ENCODE measurements at places on chromosomes 11 and 22.

DNA sequence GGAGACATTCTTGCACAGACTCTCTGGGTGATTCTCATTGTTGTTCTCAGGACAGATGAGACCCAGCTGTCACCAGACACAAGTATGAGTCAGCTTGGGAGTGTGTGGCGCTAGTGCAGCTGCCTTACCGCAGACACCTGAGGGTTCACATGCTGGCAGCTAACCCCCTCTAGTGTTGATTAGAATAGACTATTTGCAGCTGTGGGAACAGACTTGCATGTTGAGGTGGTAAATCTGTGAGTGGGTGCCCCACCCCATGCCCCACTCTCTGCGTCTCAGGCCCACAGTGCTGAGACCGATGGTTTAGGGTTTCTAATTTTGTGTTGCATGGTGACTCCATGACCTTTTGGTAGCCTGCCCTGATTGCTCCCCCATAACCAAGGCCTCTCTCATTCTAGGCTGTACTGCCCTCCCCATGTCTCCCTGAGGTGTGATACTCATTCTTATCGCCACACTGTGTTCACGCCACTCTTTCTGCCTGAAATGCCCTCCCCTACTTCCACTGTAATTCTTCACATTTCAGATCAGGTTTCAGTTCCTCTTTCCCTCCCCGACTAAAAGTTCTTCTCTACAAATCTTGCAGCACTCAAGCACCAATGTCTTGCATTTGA, 73.7 kb upstream of the KIRREL3 start:
- DNase-seq, result no peak

DNA sequence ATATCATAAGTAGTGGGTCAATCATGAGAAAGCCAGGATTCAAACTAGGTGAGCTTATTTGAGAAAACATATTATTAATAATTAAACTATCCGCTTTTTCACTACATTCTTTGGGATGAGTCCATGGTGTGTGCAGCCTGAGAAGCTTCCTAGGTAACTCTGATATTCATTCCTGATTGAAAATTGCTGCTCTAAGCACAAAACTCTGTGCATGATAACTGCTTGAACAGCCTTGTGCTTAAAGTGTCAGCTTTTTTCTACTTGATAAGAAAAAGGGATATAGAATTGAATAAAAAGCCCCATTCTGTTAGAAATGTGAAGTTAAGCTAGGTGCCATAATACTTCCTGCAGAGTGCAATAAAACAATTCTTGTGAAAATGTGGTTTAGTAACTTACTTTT, 343.5 kb upstream of the LUZP2 start:
- DNase-seq, result no peak

GRCh38 chr11:13126430-13126829, 117.3 kb downstream of the RASSF10 start:
- no peak for DNase-seq

GRCh38 chr11:69292221-69292648, 1.7 kb upstream of the MYEOV start:
- DNase-seq, result peak; percentile 87

DNA sequence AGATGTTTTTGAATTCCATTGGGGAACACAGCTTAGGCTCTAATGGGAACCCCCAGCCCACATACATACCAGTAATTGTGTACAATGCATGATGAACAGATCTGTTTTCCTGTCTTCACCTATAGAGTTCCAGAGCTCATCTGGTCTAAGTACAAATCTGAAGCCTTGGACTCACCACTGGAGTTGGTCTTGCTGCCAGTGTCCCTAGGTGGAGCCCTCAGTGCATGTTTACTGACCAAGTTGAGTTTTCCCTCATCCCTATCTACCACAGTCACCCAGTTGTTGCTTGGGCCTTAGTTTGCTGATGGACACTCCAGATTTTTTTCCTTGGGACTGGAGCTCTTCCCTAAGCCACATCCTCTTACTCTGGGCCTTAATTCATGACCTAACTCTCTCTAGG, 159.2 kb upstream of the DDI1 start:
- no peak for DNase-seq

- DNase-seq, result no peak
Measured at GRCh38 chr22:44401783-44402110, 89.0 kb upstream of the SHISAL1 start.

DNA sequence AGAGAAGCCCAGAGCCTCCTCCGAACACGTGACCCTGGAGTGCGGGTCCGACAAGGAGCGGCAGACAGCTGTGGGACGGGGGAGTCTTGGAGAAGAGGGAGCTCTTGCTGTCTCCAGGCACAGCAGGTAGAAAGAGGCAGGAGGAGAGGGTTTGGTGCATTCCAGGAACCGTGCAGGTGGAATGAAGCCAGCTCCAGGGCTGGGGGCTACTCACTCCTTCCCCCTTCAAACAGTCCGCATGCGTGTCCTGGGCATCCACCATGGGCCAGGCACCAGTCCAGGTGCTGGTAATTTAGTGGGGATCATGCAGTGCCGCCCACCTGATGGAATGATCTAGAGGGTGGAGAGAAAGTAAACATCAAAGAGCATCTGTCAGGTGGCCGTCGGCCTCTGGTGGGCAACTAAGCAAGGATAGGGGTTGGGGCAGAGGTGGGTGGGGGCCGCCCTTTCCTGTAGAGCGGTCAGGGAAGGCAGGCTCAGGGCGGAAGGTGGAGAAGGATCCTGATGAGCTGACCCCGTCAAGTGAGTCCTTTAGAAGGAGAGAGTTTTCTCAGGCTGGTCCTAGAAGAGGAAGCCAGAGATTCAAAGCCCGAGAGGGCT, 850.0 kb downstream of the TBC1D22A start:
- no peak for DNase-seq

DNA sequence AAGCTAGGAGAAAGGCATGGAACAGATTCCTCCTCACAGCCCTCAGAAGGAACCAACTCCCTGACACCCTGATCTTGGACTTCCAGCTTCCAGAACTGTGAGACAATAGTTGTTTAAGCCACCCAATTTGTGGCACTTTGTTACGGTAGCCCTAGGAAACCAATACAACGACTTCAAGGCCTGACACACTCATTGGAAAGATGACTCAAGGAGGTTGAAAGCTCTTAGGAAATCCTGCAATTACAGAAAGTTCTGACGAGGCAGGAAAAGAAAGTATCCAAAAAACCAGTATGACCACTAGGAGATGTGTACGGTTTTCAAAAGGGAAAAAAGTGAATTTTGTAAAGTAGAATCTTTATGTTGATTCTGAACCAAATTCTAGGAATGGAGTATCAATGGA, 161.4 kb downstream of the SWAP70 start:
- DNase-seq, result no peak

GRCh38 chr22:35451592-35451991, 51.7 kb downstream of the MCM5 start:
- DNase-seq, result no peak

DNA sequence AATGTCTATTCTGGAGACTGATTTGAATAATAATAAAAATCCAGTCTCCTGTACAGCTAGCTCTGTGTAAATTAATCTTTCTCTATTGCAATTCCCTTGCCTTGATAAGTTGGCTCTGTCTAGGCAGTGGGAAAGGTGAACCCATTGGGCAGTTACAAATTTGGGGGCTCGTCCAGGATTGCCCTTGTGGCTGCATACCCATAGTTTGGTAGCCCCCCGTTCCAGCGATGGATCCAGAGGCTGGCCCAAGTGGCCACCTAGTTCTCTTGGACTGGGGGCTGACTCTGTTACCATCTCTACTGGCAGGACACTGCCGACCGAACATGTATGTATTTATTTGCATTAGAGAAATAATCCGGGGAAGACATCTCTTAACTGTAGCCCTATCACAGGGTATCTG, 326.2 kb upstream of the PDGFD start:
- DNase-seq, result peak; percentile 49

DNA sequence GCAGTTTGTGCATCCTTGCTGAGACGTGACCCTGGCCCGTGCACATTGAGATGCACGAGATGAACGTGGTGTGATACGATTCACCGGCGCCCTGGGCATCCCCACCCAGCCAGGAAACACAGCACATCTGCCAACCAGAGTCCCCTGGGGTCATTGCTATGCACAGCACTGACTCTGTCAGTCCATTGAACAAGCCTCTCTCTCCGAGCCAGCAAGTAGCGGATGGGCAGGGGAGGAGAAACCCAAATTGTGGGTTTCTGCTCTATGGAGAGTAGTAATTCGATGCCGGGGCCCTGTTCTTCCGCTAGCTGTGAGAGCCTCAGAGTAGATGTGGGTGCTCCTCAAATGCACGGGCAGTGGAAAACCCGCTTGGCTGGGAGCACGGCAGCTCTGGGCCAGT, 85.1 kb downstream of the ARHGAP8 start:
- no peak for DNase-seq

- DNase-seq, result peak; percentile 58
Measured at GRCh38 chr22:35697142-35697541, 20.5 kb upstream of the APOL5 start.

- DNase-seq, result no peak
Measured at GRCh38 chr22:44097263-44098020, 73.3 kb downstream of the PARVB start.

DNA sequence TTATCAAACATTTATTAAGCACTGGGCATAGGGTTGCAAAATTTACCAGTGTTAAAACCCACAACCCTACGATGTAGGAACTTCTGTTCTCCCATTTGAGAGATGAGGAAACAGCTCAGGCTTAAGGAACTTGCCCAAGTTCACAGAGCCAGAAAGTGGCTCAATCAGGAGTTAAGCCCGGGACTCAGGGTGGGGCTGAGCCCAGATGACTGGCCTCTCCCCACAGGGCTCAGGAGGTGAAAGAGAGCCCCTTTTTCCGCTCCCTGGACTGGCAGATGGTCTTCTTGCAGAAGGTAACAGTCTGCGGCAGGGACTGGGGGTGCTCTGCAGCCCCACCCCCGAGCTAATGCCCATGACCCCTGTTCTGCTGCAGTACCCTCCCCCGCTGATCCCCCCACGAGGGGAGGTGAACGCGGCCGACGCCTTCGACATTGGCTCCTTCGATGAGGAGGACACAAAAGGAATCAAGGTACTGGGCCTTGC, 5.6 kb upstream of the ANKRD13D start:
- DNase-seq, result no peak

DNA sequence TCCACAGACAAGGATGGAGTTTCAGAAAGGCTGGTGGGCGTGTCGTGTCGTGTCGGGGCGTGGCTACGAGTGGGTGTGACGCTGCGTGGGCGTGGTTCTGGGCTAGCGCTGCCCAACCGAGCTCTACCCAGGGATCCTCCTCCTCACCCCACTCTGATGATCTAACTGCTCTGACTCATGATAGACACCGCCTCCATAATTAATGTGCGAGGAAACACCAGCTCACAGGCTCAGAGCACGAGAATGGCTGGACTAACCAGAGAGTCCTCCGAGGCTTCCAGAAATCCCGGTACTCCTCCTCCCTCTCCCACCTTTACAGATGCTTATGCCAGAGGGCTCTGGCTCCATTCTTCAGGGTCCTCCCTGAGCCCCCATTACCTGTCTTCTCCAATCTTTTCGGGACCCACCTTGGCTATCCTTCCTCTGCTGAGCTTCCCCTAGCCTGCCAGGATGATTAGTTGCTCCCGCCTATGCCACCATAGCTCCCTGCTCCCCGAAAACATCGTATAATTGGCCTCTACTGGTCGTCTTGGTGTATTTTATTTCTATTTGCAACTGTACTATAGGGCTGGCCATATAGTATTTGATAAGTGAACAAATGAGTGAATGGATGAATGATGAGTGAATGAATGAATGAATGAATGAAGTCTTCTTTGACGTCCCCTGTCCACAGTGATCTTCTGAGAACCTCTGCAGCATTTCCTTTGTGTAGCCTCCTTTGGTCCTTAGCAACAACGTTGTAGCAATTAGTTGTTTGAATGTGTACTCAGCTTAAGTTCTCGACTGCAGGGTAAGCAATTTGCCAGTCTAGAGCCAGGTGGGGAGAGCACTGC, 21.7 kb downstream of the TMPRSS13 start:
- DNase-seq, result peak; percentile 90

- no peak for DNase-seq
Measured at GRCh38 chr22:33109514-33110430, 51.6 kb upstream of the SYN3 start.

GRCh38 chr11:30186748-30187147, 44.1 kb upstream of the FSHB start:
- no peak for DNase-seq

- DNase-seq, result no peak
Measured at GRCh38 chr22:19887256-19887985, 32.7 kb upstream of the GNB1L start.

DNA sequence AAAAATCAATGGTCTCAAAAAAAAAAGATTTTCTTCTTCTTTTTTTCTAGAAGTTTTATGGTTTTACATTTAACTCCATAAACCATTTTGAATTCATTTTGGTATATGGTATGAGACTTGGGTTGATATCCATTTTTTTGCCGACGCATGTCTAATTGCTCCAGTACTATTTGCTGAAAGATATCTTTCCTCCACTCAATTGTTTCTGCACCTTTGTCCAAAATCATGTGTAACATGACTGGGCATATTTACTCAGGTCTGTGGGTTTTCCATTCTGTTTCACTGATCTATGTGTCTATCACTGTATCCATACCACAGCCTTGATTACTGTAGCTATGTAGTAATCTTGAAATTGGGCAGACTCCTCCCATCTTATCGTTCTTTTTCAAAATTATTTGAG, 15.6 kb upstream of the SCARF2 start:
- DNase-seq, result no peak

GRCh38 chr11:32094923-32095322, 4.0 kb downstream of the RCN1 start:
- DNase-seq, result no peak

- no peak for DNase-seq
Measured at GRCh38 chr11:120773501-120774031, 250.3 kb upstream of the TBCEL start.

GRCh38 chr22:48559647-48560388, 1267.9 kb downstream of the BRD1 start:
- no peak for DNase-seq

DNA sequence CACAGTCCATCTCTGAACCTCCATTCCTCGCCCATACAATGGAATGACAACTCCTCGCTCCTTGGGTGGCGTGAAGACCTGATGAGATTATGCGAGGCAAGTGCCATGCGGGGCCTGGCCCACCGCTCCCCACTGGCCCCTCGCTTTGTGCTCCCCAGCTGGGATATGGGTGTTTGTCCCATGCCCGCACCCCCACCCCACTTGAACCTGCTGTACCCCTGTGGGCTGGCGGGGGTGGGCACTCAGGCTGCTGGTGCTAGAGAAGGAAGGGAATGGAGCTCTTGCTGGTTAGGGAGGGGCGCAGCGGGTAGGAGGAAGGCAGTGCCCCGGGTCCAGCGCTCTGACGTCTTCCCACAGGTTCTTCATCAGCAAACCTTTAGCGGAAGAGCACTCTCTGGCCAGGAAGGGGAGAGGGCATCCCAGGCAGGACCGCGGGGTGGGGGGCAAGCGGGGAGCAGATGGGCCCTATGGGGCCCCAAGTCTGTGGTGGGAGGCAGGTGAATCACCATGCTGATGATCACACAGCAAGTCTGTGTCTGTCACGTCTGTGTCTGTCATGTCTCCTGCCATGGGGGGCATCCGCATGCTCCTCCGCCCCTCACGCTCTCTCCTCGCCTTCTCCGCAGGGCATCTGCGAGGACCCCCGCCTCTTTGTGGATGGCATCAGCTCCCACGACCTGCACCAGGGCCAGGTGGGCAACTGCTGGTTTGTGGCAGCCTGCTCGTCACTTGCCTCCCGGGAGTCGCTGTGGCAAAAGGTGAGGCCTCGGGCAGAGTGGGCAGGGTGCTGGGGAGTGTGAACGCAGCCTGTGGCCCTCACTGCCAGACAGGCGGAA, 9.4 kb upstream of the OMP start:
- no peak for DNase-seq

- peak; percentile 64 for DNase-seq
Measured at GRCh38 chr11:10899121-10899830, 41.4 kb upstream of the ZBED5 start.

All from activated CD8-positive, alpha-beta memory T cell treated with anti-CD3 and anti-CD28 coated beads, Interleukin-2, amount 50 U/mL, for 48 hours (primary cell).